ENCODE measurements at places on chromosomes 6 and 20. TPM values are rescaled to one million over a fixed set of nuclear protein-coding genes. Genes with fewer than 3 reads are reported as not detected.
A peak's percentile ranks its signal among the peaks of the same experiment; 100 is the strongest.

GRCh38 chr6:85298553-85298952 is 151.3 kb upstream of the NT5E start:
- no peaks in the 10 kb centered on the region for H3K36me3 ChIP-seq
- H3K27me3 ChIP-seq, result peaks cover 2% of the 10 kb centered on the region
- no peak overlapping the region for H3K4me3 ChIP-seq
- H3K27ac ChIP-seq, result no peak overlapping the region

DNA sequence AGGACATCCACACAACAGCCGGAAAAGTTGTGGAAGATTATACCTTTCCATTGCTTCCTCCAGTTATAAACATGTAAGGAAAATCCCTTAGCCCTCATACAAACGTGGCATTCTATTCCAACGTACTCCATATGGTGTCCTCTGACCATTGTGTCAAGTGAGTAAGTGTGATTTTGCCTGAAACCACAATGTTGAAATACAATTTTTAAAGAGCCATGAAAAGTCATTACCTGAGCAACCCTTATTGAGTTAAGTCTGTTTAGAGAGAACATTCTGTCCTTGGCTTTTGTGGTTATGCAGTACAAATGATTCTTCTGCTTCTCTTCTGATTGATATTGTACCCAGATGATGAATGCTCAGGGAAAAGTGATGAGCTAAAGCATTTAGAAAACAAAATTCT is 530.1 kb downstream of the HAO1 start:
- no peaks in the 10 kb centered on the region for H3K4me1 ChIP-seq
- no peak for DNase-seq
- no peaks in the 10 kb centered on the region for H3K36me3 ChIP-seq
- no peak overlapping the region for H3K4me3 ChIP-seq
- no peaks in the 10 kb centered on the region for H3K27me3 ChIP-seq
- no peak overlapping the region for H3K27ac ChIP-seq

DNA sequence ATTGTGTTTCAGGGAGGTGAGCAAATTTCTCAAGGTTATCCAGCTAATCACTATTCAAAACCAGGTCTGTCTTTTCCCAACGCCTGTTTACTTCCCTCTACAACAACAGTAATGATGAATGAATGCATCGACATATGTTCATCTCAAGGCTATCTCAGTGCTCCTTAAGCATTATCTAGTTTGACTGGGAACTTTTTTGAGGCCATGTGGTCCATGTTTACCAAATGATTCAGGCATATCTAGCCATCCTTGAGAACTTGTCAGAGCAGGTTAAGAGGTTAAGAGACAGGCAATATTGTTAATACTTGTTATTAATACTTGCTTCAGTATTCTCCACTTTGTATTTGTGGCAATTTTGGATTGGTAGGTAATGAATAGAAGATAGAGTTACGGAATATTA is 1038.4 kb upstream of the FLRT3 start:
- no peaks in the 10 kb centered on the region for H3K36me3 ChIP-seq
- H3K4me3 ChIP-seq, result no peak overlapping the region
- no peaks in the 10 kb centered on the region for H3K4me1 ChIP-seq
- no peak overlapping the region for H3K27ac ChIP-seq
- no peaks in the 10 kb centered on the region for H3K27me3 ChIP-seq

DNA sequence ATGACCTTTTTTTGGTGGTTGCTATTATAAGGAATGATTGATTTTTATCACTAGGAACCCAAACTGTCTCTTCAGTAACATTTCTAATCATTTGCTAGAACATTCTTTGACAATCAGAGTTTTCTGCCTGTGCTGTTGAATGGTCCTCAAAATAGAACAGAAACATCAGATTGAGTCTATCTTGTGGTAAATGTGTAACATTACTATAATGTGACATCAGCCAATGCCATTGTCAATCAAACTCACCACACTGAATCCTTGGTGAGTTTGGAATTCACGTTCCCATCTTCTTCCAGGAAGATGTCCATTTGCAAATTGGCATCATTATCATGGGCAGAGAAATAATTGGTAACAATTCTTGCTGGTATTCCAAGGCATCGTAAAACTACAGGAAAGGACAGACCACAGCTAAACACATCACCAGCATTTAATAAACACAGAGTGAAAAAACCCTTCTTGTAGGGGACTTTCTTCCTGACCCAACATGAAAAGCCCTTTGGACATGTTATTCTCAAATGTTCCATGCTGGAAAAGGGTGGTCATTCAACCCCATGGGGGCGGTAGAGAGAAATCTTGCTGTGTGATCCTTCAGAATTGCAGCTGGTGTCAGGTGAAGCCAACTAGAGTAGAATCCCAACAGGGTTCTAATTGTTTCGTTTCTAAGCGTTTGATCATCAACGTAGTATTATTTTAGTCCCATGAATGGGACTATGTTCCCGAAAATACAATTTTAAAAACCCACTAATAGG is 98.5 kb downstream of the F13A1 start:
- DNase-seq, result no peak
- H3K4me3 ChIP-seq, result no peak overlapping the region
- no peak overlapping the region for H3K27ac ChIP-seq
- no peaks in the 10 kb centered on the region for H3K4me1 ChIP-seq
- no peaks in the 10 kb centered on the region for H3K27me3 ChIP-seq

- no peak overlapping the region for H3K4me3 ChIP-seq
- no peak overlapping the region for H3K27ac ChIP-seq
- peaks cover 6% of the 10 kb centered on the region for H3K4me1 ChIP-seq
Observed at GRCh38 chr6:44298864-44299263, 14.3 kb downstream of the AARS2 start.

GRCh38 chr6:118758946-118759345 is 107.6 kb upstream of the CEP85L start:
- no peak overlapping the region for H3K4me3 ChIP-seq
- no peak overlapping the region for H3K27ac ChIP-seq
- no peaks in the 10 kb centered on the region for H3K36me3 ChIP-seq

DNA sequence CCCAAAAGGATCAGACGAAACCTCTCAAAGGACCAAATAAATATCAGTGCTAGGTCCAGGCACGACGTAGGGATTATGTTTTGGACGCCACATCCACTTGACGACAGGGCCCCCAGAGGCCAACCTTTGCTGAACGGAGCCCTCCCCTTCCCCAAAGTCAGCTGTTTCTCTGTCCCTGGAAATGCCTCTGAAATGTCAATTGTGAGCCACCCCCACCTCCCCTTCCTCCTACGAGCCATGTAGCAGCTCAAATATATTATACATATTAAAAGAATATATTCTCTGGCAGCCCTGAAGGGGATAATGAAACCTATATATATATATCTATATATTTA is 39.6 kb upstream of the BLCAP start:
- H3K4me1 ChIP-seq, result no peaks in the 10 kb centered on the region
- DNase-seq, result no peak
- no peak overlapping the region for H3K27ac ChIP-seq
- H3K27me3 ChIP-seq, result peaks cover 22% of the 10 kb centered on the region
- H3K36me3 ChIP-seq, result no peaks in the 10 kb centered on the region

DNA sequence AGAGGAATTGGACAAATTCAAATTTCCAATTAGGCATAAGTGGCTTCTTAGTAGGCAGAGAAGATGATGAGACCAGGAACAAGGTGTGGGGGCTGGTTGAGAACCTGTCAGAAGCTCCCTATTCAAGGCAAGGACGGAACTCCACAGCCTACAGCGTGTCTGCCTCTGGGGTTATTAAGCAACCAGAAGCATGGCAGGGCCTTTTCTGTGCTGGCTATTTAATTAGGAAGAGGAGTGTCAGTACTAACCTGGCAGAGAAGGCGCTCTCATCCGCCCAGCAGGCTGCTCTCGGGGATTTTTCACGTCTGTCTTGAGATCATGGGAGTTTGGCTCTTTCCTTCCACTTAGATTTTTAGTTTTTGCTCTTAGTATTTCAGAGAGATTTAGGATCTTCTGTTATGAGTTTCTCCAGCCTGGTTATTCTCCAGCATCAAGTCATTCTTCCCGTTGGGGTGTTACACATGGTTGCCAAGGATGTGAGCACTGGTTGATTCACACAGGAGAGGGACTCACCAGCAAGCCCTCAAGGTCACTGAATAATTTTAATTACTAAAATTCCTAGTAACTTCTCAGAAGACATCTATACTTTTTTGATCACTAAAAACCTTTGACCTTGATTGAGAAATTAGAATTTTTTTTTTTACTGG is 23.9 kb downstream of the ADTRP start:
- H3K36me3 ChIP-seq, result no peaks in the 10 kb centered on the region
- DNase-seq, result peak; percentile 72
- H3K27me3 ChIP-seq, result no peaks in the 10 kb centered on the region
- peak overlapping the region; percentile 69 for H3K27ac ChIP-seq

DNA sequence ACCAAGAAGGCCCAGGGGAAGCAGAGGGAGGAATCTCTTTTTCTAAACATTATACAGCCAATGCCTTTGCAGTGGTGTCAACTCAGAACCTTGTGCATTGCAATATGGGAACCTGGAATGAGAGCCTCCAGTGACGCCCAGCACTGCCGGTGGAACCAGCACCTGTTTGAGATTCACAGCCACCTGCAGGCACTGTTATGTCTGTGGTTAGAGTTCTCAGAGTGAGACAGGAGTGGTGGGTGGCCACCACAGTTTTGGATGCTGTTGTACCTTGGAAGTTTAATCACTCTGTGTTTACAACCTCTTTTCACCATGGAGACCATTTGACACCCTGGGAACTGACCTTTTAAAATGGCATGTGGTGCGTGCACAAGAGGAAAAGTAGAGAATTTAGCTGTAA is 185.3 kb upstream of the KCNG1 start:
- peaks cover 28% of the 10 kb centered on the region for H3K27me3 ChIP-seq
- no peak overlapping the region for H3K27ac ChIP-seq
- DNase-seq, result no peak
- no peaks in the 10 kb centered on the region for H3K36me3 ChIP-seq
- H3K4me3 ChIP-seq, result no peak overlapping the region

DNA sequence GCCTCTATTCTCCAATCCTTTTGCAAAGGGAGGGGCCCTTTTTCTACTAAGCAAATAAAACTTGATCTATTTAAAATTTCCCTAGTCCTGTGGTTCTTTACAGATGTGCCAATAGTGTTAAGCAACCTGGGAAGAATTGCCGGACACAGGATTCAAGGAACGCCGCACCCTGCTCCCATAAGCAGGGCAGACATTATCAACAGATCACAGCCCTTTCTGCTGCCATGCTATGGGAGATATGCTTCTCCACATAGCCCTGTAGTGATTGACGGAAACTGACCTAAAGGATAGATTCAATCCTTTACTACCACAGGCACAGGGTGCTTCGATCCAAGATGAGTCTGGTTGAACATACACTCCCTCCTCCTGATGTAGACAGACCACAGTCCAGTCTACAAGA is 118.4 kb upstream of the TRAF3IP2 start:
- H3K27me3 ChIP-seq, result no peaks in the 10 kb centered on the region
- H3K4me1 ChIP-seq, result no peaks in the 10 kb centered on the region
- H3K36me3 ChIP-seq, result no peaks in the 10 kb centered on the region

- no peaks in the 10 kb centered on the region for H3K36me3 ChIP-seq
- H3K27me3 ChIP-seq, result no peaks in the 10 kb centered on the region
- peaks cover 24% of the 10 kb centered on the region for H3K4me1 ChIP-seq
Observed at GRCh38 chr6:79544299-79544927, 7.2 kb upstream of the LCA5 start.

DNA sequence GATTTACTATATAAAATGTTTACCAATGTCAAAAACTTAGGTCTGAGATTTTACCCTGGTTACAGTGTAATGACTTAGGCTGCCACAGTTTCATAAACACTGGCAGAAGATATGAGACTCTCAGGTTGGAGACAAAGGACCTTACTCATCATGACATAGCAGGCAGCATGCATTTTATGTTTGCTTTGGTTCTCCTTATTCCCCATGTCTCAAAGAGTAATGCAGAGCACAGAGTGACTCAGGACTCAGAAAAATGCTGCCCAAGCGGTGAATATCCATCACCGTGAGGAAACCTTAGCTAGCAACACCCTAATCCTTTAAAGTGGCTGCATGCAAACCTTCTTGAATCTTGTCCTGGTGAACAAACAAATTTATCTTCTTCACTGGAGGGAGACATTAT is 112.1 kb upstream of the EYS start:
- H3K4me1 ChIP-seq, result no peaks in the 10 kb centered on the region
- H3K4me3 ChIP-seq, result no peak overlapping the region
- H3K27ac ChIP-seq, result no peak overlapping the region
- no peaks in the 10 kb centered on the region for H3K27me3 ChIP-seq

- H3K4me1 ChIP-seq, result peaks cover 15% of the 10 kb centered on the region
- H3K4me3 ChIP-seq, result no peak overlapping the region
- DNase-seq, result peak; percentile 28
- H3K27ac ChIP-seq, result peak overlapping the region; percentile 74
- H3K27me3 ChIP-seq, result no peaks in the 10 kb centered on the region
Observed at GRCh38 chr6:27867945-27868300, 44.3 kb downstream of the OR2B2 start.

GRCh38 chr6:101386982-101387381 is 6.5 kb upstream of the GRIK2 start:
- no peak for DNase-seq
- no peak overlapping the region for H3K27ac ChIP-seq
- peaks cover 1% of the 10 kb centered on the region for H3K27me3 ChIP-seq
- no peaks in the 10 kb centered on the region for H3K36me3 ChIP-seq
- H3K4me1 ChIP-seq, result no peaks in the 10 kb centered on the region
- no peak overlapping the region for H3K4me3 ChIP-seq

- no peaks in the 10 kb centered on the region for H3K36me3 ChIP-seq
- H3K27me3 ChIP-seq, result peaks cover 1% of the 10 kb centered on the region
- no peak for DNase-seq
- H3K4me3 ChIP-seq, result no peak overlapping the region
Observed at GRCh38 chr6:137405806-137406205, 88.4 kb downstream of the OLIG3 start.

DNA sequence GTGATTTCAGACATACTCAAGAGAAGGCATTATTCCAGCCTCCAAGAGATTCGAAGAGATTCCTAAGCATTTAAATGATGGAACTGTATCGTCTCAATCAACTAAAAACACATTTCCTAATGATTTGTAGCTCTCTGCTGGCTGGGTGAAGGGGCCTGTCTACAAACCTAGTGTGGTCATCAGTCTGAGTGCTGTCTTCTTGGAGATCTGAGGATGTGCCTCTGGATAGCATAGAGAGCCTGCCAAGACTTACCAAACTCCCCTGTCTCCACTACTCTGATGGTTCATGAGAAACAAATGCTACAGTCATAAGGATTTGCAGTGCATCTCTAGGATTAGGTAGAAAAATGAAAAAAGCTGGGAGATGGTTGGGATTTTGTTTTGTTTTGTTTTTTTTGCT is 176.9 kb upstream of the CITED2 start:
- no peaks in the 10 kb centered on the region for H3K27me3 ChIP-seq
- no peak for DNase-seq
- H3K4me3 ChIP-seq, result no peak overlapping the region
- no peak overlapping the region for H3K27ac ChIP-seq
- no peaks in the 10 kb centered on the region for H3K4me1 ChIP-seq

DNA sequence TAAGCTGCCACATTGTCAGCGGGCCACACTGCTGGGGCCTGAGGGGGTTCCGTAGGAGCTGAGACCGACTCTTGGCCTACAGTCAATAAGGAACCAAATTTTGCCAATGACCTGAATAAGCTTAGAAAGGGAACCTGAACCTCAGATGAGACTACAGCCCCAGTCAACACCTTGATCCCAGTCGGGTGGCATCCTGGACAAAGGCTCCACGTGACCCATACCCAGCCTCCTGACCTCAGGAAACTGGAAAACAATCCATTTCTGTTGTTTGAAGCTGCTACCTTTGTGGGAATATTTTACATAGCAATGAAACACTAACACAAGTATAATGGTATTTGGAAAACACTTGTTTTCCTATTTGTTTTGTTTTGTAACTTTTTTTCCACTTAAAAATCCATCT is 179.9 kb upstream of the RALGAPA2 start:
- H3K27me3 ChIP-seq, result no peaks in the 10 kb centered on the region
- no peak overlapping the region for H3K4me3 ChIP-seq
- no peak overlapping the region for H3K27ac ChIP-seq
- H3K36me3 ChIP-seq, result no peaks in the 10 kb centered on the region

The SCAND1 gene
- total RNA-seq, result 83.1 TPM

The ITPA gene
- total RNA-seq, result 59.8 TPM

The EEF1A1 gene
- total RNA-seq, result 9,186 TPM

The ZFAND3 gene
- total RNA-seq, result 54.2 TPM

The PRICKLE4 gene
- 2.2 TPM for total RNA-seq
